ENCODE measurements at places on chromosomes 12 and 14.

GRCh38 chr14:102580550-102581110 is 11.8 kb upstream of the RCOR1 start:
- no peak for DNase-seq

GRCh38 chr12:85575120-85576096 is 260.8 kb downstream of the RASSF9 start:
- DNase-seq: no peak

DNA sequence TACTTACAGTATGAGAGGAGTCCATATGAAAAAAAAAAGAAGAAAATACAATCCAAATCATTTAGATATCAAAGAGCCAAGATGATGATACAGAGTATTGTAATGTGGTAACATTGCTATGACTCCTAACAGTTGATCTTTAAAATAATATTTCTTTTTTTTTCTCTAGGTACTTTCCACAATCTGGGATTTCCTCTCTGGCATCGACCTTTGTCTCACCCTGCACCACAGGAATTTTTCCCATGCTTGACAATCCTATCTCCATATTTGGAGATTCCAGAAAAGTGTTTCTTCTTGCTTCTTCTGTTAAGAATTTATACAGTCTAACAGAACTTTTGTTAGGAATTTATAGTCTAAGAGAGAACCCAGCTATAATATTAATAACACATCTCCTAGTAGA is 184.4 kb downstream of the ITPR2 start:
- DNase-seq: no peak

DNA sequence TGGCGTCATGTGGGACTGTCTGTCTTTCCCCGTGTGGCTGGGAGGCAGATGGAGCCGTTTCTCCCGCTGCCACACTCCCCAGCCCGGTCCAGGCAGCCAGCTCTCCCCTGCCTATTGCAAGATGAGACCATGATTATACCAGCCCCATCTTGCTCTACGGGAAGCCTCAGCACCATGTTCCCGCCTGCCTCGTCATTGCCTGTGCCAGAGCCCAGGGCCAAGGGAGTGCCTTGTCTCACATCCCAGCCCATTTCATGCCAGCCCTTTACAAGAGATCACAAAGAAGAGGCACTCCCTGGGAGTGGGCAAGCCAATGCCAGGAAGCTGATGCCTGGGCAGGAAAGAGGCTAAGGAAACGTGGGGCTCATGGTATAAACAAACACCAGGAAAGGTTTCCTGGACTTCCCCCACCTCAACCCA is 23.9 kb downstream of the GPR68 start:
- DNase-seq: no peak

DNA sequence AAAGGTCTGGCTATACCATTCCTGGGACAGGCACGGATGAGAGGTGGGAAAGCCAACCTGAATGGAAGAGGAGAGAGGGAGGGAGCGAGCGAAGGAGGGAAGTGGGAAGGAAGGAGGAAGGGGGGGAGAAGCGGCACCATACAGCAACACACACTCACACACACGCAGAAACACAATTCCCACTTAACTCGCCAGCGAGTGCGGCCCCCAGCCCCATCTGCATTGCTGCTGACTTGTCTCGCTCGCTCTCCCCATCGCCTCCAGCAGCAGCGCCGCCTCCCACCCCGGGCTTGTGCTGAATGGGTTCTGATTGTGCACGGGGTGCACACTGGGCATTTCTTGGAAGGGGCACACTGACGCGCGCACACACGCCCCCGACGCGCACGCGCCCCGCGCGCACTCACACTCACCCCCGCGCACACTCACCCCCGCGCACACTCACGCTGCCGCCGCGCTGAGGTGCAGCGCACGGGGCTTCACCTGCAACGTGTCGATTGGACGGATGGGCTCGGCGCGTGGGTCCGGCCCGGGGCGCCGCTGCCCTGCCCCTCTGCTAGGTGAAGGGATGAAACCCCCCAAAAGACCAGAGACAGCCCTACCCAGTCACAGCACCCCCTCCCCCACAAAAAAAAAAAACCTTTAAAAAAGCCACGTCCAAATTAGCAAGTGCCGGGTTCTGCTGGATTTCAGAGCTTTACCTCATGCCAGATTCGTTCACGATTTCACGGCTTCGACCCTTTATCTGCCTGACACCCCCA is 685 bp downstream of the GRIN2B start:
- DNase-seq: no peak

DNA sequence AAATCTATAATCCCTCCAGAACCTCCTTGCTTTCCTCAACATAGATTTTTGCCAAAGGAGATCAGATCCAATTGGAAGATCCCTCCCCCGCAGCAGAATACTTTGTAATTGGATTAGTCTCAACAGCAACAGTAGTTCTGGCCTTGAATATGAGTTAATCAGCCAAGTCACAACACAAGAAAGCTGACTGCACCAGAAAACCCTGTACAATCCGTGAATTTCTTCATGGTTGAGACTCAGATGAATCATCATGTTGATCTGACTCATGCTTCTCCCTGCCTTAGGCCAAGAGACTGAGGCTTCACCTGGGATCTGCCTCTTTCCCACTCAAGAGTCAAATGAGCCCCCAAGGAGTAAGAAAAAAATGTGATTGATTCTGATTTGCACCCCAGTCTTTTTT is 3.0 kb upstream of the METTL17 start:
- no peak for DNase-seq

DNA sequence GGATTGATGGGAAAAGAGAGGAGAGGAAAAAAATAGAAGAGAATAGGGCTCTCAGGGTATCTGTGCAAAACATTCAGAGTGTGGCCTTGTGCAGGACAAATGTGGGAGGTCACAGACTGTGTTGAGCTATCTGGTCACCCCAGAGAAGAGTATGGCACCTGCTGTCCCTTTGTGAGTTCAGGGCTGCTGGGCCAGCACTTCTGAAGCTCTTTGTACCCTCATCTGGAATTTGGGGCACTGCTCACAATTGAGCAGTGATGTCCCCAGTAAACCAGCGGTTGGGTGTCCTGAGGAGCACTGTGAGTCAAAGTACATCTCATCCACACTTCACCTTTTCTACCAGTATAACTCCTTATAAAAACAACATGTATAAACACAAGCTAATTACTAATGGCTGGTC is 2.6 kb upstream of the KRT81 start:
- no peak for DNase-seq

- no peak for DNase-seq
These were observed 112.7 kb downstream of the DICER1 start for GRCh38 chr14:95044463-95045105.

- no peak for DNase-seq
These were observed 771 bp downstream of the OTX2 start for GRCh38 chr14:56809270-56810146.

DNA sequence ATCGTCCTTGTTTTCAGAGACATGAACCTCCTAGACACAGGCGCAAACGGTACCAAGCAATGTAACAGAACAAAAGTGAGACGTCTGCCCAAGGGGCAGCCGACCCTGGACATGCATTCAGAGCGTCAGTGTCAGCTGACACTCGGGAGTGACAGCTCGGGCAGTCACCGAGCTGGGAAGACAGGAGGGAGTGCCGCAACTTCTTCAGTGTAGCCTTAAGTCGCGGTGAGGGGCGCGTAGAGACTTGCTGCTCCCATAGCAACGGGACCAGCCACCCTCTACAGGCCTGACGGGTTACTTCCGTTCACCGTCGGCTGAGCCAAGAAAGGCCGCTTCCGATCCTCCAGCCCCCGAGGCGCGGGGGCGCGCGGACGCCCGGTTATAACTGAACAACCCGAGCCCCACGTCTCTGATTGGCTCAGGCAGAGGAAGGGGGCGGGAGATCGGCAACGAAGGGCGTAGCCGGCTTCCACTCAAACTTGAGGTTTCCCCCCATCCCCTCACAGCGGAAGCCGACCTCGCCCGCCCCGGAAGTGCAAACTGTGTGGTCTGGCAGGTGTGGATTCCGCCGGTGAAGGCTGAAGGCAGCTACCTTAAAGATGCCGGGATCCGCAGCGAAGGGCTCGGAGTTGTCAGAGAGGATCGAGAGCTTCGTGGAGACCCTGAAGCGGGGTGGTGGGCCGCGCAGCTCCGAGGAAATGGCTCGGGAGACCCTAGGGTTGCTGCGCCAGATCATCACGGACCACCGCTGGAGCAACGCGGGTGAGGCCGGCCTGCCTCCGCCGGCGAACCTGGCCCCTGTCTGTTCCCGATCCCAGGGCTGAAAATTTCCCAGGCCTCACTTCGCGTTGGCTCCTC is at the start of gene EIF2B2:
Gene EIF2B2 (plus strand): TSS at position 530 of the 858 bp plus-strand sequence. CDS start 70 bp downstream, at position 600.
- peak; percentile 98 for DNase-seq

GRCh38 chr14:57732463-57733285 is 133.2 kb downstream of the SLC35F4 start:
- no peak for DNase-seq

DNA sequence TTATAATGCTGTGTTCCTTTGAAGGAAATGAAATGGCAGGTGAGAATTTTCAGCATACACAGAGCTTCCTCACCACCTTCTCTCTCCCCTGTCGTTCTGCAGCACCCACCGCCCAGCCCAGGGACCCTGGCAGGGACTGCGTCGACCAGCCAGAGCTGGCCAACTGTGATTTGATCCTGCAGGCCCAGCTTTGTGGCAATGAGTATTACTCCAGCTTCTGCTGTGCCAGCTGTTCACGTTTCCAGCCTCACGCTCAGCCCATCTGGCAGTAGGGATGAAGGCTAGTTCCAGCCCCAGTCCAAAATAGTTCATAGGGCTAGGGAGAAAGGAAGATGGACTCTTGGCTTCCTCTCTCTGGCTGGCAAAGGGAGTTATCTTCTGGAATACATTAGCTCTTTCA is 35.1 kb downstream of the PAPLN start:
- DNase-seq: no peak

DNA sequence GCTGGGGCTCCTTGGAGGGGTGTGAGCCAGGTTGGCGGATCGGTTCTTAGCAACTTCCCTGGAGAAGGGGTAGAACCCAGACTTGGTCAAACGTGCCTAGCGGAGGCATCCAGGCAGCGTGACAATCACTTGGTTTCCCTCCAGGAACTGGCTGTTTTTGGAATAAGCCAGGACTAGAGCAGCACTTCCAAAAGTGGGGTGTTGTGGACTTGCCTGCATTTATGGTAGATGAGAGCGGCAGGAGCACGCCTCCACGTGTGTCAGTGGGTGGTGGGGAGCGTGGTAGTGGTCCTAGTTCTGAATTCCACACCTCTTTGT is 2.8 kb downstream of the PRMT8 start:
- no peak for DNase-seq

- DNase-seq: no peak
These were observed 107.1 kb downstream of the LRRK2 start for GRCh38 chr12:40331886-40332285.

DNA sequence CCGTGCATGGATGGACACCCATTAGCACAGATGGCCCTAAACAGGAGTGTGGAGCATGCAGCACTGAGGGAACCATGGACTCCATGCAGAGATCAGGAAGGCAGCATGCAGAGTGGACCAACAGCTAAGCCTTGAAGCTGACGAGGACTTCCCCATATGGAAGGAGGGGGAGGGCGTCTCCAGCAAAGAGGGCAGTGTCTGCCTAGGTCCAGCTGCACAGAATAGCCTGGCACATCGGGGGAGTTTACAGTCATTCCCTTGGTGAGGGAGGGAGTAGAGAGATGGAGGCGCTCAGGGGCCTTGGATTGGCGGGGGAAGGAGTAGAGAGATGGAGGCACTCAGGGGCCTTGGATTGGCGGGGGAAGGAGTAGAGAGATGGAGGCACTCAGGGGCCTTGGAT is 64.5 kb downstream of the ANKRD9 start:
- no peak for DNase-seq

GRCh38 chr12:6122201-6122600 is 2.3 kb downstream of the VWF start:
- DNase-seq: no peak

GRCh38 chr12:47286676-47287075 is 206.9 kb upstream of the AMIGO2 start:
- no peak for DNase-seq

- DNase-seq: no peak
These were observed 41.8 kb downstream of the ARF6 start for GRCh38 chr14:49934646-49935045.

DNA sequence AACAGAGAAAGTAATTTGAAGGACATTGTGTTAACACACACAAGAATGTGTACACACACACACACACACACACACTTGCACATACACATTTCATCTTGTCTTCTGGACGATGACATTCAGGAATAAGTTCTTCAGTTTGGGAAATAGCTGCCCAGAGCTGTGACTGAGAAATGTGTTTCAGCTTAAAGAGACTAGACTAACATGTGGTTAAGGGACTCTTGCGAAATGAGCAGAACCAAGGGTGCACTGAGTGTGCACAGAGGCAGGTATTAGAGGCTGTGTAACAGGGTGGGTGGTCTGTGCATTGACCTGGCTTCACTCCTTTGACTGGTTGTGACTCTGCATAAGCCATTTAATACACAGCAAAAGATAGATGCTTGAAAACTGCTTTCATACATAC is 29.4 kb upstream of the KCNA5 start:
- DNase-seq: no peak

DNA sequence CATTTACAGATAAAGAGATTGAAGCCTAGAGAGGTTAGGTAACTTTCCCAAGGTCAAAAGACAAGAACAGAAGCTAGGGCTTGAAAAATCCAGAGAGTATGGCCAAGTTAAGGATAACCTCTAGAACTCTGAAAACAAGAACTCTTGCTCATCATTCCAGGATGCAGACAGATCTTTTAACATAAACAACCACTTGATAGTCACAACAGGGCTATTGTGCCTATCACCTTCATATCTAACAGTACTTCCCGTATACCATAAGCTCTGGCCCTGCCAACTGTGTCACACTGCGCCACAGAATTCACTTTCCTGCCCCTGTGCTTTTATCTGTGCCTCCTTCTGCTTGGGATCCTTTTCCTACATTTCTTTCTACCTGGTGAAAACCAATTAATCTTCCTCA is 18.2 kb downstream of the ERP29 start:
- DNase-seq: no peak

Data from stimulated activated CD8-positive, alpha-beta memory T cell treated with anti-CD3 and anti-CD28 coated beads, Interleukin-12 subunit alpha, Interleukin-12 subunit beta, amount 100 ng/mL, for 1 hour (primary cell).